ENCODE measurements at places on chromosomes 11 and 22.
A peak's percentile ranks its signal among the peaks of the same experiment; 100 is the strongest.

DNA sequence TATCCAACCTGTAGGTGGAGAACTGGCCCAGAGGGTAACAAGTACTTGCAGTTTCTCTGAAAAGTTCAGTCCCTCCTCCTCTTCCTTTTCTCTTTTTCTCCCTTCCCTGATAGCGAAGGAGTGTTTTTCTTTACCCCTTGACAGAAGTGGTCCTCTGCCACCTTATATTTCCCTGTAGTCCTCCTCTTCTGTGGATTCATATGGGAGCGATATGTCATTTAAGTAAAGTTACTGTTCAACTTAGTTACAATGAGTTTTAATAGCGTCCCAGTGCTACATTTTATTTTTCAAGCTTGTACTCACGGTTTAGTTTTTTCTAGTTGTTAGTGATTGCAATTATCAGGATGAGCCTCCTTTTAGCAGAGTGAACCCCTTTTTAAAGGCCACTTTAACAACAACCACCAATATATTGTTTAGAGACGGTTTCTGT is 1.4 kb downstream of the PCF11 start:
- no peak for DNase-seq

GRCh38 chr11:66363187-66363601 is 8.4 kb downstream of the SLC29A2 start:
- DNase-seq: no peak

GRCh38 chr11:120337355-120338106 is 1.3 kb downstream of the ARHGEF12 start:
- DNase-seq: no peak

DNA sequence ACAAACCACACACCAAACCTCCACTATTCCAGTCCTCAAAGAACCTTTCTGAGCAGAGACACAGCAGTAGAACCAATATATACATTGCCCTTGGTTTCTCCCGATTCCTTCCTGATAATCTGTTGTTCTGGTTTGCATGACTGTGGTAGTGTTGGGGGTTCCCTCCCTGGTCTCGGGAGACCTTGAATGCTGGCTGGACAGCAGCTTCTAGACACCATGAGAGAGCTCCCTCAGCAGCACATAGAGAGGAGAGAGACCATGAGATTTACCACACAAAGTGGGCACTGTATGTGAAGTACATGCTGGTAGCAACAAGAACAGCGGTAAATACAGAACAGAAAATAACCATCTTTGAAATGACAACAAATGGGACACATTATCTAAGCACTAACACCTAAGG is 2.6 kb downstream of the C11orf91 start:
- DNase-seq: no peak

DNA sequence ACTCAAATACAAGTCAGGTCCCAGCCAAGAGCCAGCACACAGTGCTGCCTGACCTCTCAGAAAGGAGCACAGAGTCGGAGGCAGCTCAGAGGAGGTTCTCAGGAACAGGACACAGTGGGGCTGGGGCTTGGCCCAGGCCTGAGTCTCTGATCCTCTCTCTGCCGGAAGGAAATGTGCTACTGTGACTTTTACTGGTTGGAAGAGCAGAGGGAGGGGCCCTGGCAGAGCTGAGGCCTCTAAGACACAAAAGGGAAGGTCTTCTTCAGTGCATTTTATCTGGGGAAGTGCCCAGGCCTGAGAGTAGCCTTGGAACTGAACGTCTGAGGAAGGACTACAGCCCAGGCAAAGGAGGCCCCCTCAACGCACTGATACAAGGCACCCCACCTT is 16.2 kb upstream of the CASTOR1 start:
- peak; percentile 44 for DNase-seq

DNA sequence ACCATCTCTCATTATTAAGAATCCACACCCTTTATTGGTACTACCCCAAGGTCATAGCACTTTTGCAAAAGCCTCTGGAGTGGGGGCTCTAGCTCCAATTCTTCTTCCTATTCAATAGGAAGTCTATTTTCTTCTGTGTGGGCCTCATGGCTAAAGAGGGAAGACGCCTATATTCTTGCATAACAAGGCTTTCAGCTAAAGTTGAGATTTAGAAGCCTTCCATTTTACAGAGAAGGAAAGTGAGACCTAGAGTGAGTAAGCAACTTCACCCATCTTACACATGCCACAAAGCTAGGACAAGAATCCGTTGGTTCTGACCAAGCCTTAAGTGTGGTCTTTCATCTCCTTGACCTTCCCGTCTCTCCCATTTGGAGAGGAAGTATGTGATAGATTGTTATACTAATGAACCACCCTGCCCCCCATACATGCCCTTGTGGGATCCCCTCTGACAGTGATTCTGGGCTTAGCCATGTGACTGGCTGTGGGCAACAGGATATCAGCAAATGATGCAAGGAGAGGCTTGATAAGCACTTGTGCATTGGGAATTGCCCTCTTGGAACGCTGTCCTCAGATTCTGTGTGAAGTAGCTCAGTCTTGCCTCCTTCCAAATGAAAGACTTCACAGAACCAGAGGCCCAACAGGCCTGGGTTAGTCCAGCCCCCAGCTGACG is 12.3 kb downstream of the BACE1 start:
- DNase-seq: no peak

DNA sequence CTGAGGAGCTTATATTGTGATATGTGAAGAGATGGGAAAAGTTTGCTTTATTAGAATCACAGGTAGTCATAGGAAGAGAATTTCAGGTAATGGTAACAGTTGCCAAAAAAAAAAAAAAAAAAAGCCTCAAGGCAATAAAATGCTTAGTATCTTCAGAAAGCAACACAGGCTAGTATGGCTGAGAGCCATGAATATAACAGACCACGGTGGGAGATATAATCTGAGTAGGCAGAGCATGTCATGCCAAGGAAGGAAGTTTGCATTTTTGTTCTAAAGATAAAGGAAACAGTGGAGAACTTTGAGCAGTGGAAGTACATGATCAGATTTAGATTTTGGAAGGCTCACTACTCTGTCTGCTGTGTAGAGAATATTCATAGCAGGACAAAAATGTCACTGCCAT is 211.4 kb downstream of the ETS1 start:
- no peak for DNase-seq

DNA sequence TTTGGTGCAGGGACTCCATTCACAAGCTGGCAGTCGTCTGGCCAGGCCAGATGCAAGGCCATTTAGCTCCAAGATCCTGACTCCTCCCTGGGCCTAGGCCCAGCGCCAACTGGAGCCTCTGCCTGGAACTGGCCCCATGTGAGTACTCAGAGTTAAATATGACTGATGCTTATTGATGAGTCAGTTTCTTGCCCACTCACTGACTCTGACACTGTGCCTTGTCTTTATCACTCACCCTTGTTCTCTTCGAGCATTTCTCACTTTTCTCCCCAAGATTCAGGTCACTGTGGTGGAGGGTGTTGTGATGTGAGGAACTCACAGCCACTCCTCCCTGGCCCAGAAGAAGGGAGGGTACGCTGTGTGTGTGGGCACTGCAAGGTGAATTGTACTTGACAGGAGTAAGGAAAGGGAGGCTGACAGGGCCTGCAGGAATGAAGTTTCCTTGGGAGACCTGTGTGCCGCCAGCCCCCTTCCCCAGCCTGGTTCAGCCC is 23.2 kb upstream of the ST3GAL4 start:
- DNase-seq: no peak

DNA sequence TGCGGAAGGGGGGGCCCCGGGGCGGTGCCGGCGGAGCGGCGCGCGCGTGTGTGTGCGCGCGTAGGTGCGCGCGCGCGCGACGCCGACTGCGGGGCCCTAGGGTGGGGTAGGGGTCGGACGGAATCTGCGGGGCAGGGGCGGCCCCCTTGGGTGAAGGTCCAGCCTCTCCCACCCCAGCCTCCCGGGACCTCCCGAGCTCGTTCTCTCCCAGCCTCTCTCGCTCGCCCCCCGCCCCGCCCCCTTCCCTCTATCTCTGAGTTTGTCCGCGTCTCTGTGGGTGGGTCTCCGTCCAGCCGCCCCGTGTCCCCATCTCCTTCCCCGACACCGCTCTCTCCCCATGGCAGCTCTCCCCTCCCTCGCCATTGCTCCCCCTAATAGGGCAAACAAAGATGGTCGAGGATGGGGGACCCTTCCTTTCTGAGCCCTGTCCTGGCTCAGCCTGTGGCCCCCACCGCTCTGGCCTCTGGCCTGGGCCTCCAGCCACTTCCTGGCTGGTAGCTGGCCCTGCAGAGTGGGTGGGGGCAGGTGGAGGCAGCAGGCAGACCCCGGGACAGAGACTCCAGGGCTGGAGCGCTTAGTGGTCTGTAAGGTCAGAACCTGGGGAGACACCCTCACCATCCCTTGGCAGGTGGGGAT is 33.0 kb upstream of the PRR5 start:
- DNase-seq: no peak

GRCh38 chr11:95231881-95232605 is 1.0 kb upstream of the SESN3 start:
- DNase-seq: peak; percentile 69

- DNase-seq: no peak
Measured at GRCh38 chr11:2590965-2591754, 108.6 kb downstream of the KCNQ1OT1 start.

GRCh38 chr11:123083623-123084029 is 21.7 kb upstream of the HSPA8 start:
- DNase-seq: peak; percentile 74

DNA sequence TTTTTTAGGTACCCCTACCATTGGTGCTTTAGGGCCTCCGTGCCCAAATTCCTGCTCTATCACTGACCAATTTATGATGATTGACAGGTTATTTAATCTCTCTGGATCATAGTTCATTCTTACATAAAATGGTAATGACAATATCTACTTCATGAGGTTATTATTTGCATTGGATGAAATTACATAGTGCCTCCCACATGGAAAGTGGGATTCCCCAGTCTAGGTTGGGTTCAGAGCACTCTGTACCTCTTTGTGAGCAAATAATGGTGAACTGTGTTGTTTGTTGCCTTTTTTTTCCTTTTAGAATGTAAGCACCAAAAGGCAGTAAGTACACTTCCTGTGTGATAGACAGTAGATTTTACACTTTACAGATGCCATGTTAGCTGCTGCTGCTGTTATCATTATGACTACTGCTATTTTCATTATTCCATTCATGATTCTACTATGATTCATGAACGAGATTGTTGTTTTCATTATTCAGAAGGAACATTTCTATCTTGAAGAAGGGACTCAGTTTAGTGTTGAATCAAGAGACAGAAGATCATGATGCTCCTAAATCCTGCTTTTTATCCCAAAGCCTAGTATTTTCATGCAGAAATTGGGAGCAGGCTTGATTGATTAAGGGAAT is 100.8 kb downstream of the ALX4 start:
- no peak for DNase-seq

- no peak for DNase-seq
Measured at GRCh38 chr11:90698238-90698637, 475.4 kb upstream of the CHORDC1 start.

DNA sequence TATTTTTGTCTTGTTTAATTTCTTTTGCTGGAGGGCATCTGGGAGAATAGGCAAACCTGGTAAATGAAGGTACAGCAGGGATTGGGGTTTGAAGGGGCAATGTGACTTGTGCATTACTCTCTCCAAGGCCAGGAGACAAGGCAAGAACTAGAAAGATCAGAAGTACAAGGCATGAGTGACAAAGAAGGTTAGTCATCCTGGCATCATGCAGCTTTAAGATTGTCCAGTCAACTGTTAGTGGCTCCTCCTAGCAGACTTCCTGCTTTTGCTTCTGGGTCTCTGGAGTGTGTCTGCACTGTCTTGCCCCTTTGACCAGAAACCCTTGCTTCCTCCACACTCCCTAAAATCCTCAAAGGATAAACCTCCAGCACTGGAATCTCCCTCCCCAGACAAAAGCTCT is 27.2 kb upstream of the GLYATL1 start:
- no peak for DNase-seq

GRCh38 chr11:118605116-118605867 is 2.1 kb upstream of the PHLDB1 start:
- DNase-seq: no peak

DNA sequence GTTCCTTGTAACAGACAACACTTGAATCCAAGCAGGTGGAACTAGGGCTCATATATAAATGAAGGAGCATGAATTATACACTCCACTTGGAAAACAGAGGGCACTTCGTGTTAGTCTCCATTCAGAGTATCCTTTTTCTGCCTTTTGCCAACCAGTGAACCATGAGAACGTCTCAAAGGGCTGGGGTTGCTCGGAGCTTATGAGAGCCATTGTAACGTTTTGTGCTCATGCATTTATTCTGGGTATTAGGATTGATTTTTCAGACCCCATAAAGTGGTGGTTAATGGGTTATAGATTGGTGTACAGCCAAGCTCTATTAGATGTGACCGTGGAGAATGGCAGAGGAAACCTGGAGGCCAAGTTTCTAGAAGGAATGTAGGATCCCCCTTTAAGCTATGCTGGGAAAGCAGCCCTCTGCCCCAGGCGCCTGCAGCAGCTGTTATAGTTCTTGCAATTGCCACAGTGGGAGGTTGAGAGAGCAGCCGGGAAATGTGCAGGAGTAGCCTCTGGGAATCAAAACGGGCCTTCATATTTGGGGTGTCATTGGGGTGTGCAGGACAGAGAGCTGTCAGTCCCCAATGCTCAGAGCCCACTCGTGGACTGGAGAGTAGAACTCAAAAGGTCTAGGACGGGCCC is 54.6 kb upstream of the ASPHD2 start:
- no peak for DNase-seq

GRCh38 chr11:128879817-128880216 is 11.3 kb upstream of the KCNJ5 start:
- DNase-seq: no peak

DNA sequence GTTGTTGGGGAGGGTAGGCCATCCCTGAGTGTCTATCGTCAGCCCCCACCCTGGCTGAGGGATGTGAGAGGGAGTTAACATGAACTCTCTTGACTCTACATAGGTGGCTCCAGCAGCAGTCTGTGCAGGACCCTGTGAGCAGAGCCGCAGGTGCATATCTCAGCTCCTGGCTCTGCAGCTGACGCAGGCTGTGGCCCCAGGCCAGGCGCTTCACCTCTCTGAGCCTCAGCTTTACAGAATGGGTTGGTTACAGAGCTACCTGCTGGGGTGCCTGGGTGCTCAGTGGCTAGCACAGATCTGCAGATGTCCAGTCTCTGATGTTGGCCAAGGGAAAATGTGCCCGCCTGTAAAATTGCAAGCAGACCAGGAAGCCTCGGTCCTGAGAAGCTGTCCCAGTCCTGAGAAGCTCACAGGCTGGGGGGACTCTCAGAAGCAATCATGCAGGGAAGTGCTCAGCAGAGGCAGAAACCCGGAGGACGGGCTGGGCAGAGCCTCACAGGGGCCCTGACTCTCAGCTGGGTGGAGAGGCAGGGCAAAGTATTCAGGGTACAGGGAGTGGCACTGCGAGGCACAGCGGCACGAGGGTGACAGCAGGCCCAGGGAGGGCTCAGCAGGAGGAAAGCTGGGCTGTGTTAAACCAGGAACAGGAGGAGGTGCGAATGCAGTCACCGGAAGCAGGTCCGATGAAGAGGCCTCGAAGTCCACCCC is 15.9 kb upstream of the LRP5 start:
- DNase-seq: no peak

GRCh38 chr11:30786256-30787110 is 200.3 kb upstream of the MPPED2 start:
- DNase-seq: no peak

DNA sequence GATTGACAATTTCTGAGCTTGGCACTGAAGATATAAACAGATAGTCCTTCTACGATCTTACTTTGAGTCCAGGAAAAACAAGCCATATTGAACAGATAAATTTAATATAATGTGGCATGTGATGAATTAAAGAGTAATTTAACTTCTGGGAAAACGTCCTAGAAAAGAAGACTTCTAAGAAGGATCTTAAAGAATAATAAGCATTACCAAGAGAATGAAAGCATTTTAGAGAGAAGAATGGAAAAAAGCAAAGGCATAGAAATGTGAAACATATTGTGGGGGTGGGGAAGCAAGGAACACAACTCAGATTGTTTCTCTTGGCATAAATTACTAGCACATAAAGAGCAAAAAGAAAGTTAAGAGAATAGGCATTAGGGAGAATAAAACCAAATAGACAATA is 5.4 kb downstream of the DDIAS start:
- DNase-seq: no peak
